RPMI7951 (cell line): ENCODE measurements at places on chromosomes 3 and 15. TPM values are rescaled to one million over a fixed set of nuclear protein-coding genes. Genes with fewer than 3 reads are reported as not detected.

The CADM2 gene
- total RNA-seq, result under 0.01 TPM in 1 of 2 replicates, not detected in the other

The CFAP44 gene
- total RNA-seq, result 0.59 and 1.6 TPM in 2 replicates

The IL20RB gene
- 10.7 and 17.2 TPM in 2 replicates for total RNA-seq

The CRTC3 gene
- 10.5 and 10.7 TPM in 2 replicates for total RNA-seq

The SOX14 gene
- not detected in 2 replicates for total RNA-seq

The UBR1 gene
- total RNA-seq, result 19.8 and 22.8 TPM in 2 replicates

The LRRIQ4 gene
- not detected in 2 replicates for total RNA-seq

The RARRES1 gene
- total RNA-seq, result 3.7 and 4.0 TPM in 2 replicates

The HYKK gene
- total RNA-seq, result 4.5 and 6.8 TPM in 2 replicates

The CHL1 gene
- 0.10 and 0.12 TPM in 2 replicates for total RNA-seq

The IMPG2 gene
- under 0.01 TPM in 2 replicates for total RNA-seq

The SENP2 gene
- total RNA-seq, result 20.1 and 30.6 TPM in 2 replicates

The HHLA2 gene
- total RNA-seq, result not detected in 2 replicates

The KNL1 gene
- total RNA-seq, result 69.5 and 90.1 TPM in 2 replicates

The EXD1 gene
- not detected in 2 replicates for total RNA-seq
